ENCODE measurements at places on chromosomes 16 and 17.

- no peak for DNase-seq
Measured at GRCh38 chr16:62539657-62540056, 503.4 kb upstream of the CDH8 start.

DNA sequence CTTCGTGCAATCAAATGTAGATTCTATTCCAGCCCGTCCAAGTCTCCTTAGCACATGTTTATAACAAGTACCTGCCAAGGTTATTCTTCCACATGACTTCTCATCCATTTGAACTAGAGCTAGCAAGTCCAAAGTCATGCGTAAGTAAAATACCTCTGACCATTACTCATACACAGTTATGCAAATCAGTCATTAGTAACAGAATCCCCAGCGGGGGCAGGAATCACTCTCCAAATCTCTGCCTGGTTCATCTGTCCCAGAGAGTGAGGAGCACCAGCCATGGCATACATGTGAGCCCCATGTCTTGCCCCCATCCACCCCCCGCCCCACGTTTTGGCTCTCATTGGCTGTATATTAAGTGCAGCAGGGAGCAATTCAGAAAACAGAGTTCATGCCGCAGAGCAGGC lies 27.7 kb downstream of the SRL start:
- no peak for DNase-seq

GRCh38 chr17:36942631-36943125 lies 5.4 kb downstream of the LHX1 start:
- no peak for DNase-seq

DNA sequence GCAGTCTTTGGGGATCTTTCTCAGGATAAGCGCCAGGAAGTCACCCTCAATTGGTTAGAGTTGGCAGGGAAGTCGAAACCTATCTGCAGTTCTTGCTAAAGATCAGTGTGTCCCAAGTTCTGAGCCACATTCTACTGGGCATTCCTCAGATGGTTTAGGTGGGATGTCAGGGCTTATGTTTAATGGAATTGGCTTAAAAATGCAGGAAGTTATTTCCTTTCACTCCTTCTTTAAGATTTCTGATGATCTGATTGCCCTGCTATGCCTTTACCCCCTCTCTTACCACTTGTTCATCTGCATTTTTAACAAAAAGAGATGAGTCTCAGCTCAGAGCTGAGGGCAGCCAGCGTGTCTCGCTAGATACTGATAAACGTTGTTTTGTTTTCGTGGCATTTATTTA lies 30.8 kb downstream of the FOXL1 start:
- no peak for DNase-seq

DNA sequence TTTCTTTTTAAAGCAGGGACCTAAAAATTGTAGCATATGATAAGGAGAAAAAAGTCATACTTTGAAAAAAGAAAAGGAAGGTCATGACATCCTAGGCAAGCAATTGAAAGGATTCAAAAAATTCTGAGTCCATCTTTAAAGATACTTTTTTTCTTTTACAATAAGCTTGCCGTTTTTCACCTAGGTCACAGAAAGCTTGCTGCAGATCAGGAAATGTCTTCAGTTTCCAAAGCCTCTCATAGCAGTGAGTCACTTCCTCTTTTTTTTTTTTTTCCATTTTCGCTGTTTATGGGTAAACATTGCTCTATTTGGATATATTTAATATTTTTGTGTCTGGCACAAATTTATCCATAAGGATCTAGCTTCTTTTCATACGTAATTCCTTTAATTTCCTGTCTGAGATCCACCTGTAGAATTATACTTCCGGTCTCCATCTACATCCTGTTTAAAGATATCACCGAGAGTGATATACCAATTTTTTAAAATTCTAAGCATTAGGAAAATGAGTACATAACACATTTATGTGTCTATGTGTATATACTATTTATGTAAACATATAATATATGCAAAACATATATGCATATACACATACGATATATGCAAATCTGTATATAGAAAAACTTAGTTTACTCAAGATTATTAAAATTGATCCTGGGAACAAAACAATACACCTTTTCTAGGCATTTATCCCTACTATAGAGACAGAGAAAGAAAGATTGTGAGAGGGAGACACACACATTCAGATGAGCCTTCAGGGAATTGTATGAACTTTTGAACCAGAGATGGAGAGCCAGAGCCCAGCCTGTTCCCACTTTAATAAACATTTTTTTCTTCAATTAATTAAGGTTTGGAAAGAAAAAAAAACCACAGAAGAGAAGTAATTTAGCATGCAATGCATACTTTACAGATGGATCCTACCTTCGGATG lies 134.4 kb downstream of the SKAP1 start:
- DNase-seq: no peak

GRCh38 chr17:69908626-69909368 lies 166.2 kb upstream of the KCNJ16 start:
- no peak for DNase-seq

DNA sequence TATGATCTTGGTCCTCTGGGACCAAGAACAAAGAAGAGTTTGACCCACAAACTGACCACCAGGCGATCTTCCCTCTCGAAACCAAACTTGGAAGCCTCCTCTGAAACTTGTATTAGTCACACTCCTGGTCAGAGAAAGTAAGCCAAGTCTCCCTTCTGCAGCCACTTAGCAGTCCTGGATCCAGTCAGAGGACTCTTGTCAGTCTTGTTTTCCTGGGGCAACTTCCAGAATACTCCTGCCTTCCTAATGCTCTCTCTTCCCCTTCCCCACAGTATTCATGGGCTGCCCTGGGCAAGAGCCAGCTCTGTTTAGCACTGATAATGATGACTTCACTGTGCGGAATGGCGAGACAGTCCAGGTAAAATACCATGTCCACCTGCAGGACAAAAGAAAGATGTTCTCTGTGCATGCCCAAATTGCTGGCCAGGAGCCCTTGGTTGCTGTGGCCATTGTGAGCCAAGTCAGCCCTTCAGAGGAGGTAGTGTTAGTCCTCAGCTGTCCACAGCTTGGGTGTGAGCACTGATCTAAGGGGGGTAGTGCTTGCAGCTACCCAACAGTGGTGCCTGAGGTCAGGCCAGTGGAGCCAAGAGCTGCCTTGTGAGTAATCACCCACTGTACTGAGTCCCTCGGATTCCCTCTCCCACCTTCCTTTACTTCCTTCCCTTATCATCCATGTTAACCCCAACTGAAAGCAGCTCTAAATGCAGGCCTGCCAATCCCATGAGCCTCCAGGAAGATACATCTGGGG lies 31.2 kb downstream of the CDH3 start:
- DNase-seq: no peak

DNA sequence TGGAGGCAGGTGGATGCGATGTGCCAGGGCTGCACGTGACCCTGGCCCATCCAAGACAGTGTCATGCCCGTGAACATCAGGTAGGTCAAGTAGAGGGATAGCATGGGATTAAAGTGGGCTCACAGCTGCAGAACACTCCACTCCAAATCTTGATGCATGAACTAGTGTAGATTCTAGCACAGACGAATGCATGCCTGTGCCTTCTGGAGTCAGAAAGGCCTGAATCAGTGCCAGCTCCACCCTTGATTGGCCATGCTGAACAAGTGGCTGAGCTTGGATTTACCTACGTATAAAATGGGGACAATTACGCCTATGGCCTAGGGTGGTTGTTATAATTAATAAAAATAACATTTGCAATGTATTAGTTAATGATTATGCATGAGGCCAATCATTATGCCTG lies 10.6 kb downstream of the IRX3 start:
- no peak for DNase-seq

DNA sequence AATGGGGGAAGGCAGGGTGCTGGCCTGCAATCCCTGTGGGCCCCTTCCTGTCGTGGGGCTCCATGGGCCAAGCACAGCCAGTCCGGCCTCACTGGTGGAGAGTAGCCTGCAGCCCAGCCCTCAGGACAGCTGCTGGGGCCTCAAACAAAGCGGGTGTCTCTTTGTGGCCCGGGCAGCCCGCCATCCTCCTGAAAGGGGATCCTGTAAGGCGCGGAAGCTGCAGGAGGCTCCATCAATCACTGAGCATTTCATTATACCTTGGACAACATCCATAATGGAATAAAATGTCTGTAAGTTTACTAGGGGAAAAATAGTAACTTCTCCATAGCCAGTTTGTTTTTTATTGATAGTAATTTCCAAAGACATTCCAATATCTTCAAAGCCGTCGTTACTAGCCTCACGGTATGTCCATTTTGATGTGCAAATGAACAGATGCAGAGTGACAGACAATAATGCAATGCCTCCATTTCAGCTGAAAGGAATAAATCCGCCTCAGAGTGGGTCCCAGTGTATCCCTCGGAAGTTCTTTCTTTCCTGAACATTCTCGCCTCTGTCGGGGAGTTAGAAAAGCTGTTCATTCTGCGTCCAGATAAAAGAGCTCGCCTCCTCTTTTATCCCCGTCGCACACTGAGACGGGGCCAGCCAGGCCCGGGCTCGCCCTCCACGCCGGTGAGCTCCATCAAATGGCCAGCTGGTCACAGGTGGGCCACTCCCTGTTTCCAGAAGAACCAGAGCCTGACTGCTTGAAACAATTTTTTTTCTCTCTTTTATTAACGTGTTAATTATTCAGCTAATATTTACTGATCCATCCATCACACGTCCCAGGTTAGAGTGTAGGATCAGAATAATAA lies 14.4 kb downstream of the WSCD1 start:
- no peak for DNase-seq
